ENCODE measurements at places on chromosomes 5 and 9.

DNA sequence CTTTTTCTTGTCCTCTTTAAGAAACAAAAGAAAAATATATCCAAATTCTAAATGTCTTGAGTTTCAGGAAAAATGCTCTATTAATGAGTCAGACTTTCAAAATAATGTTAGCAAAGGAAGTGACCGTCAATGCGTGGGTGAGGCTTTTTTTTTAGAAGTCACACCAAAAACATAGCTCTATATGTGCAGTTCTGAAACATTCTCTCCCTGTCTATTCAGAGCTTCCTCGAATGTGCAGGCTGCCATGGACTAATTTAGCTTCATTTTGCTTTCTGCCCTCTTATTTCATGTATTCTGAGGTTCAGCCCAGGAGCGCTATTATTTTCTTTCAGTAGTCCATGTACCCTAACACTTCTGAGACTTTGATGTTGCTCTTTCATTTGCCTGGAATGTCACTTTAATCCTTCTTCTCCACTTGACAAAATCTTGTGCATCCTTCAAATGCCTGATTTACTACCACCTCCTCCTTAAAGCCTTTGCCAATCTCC lies 72.5 kb upstream of the RASA1 start:
- DNase-seq: no peak

DNA sequence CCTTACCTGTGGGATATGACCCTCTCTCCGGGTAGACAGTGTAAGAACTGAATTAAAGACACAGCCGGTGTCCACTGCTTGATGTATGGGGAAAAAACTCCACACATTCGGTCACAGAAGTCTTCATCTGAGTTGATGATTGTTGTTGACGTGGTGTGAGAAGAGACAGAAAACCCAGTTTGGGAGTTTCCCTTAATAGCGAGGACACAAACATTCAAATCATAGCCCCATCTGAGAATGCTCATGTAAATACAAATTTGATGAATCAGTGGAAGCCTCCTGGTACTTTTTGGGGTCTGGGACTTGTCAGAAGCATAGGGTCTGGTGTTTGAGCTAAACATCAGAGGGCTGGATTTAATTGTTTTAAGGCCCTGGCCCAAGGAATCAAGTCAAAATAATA lies 11.0 kb downstream of the HAVCR1 start:
- no peak for DNase-seq

DNA sequence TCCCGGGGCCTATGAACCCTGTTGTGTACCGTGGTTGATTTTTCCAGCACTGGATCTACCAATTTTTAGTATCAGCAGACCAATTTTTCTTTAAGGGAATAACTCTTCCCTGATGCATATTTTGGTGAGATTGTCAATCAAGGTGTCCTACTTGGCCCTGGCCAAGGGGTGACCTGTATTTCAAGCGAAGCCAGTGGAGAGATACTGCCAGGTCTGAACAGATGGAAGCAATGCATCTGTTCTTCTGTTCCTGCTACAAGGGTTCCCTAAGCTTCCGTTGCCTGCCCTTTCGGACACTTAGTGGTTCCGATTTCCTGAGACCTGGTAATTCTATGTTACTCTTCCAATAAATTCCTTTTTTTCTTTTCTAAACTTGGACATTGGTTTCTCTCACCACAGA lies 37.3 kb downstream of the ADAM19 start:
- DNase-seq: no peak

- DNase-seq: no peak
Measured at GRCh38 chr5:115480271-115480670, 64.3 kb downstream of the FEM1C start.

- no peak for DNase-seq
Measured at GRCh38 chr9:93577975-93578682, 1.7 kb downstream of the PHF2 start.

DNA sequence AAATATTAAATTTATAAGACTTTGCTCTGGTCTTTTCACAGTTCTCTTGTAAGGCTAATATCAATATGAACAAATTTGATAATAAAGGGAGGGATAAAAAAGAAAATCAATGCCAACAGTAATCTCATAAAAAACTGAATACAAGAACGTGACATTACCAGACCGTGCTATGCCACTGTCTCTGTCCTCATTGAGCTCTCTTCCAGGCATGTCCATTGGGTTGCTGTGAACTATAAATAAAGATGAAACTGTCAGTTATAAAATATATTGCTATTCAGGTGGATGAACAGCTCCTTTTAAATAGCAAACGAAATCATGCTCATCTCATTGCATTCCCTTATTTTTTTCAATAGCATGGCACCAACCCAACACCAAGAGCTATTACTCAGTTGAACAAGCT lies 74.0 kb upstream of the RAPGEF6 start:
- DNase-seq: no peak

Data from bone marrow (tissue), 2 donors.